ENCODE measurements at places on chromosomes 6 and 20. TPM values are rescaled to one million over a fixed set of nuclear protein-coding genes. Genes with fewer than 3 reads are reported as not detected.

SDC4 gene
- total RNA-seq: 54.3 TPM

GGTLC1 gene
- not detected for total RNA-seq

FILIP1 gene
- total RNA-seq: 10.5 TPM

DNA sequence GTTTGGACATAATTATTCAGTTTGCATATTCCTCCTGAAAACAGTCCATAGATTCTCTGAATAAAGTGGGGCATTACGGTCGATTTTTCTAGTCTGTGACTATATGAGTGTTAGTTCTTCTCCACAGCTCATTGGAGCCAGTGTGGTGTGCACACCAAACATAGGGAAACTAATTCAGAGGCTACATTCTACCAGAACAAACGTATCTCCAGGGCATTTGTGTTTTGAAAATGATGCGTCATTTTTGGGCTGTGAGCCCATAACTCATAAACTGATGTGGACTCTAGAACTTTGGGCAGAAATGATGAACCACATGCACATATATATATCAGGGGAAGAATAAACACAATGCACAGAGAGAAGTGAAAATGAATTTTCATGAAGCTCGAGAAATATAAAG, 41.8 kb downstream of the C6orf58 start:
- H3K4me1 ChIP-seq: no peaks in the 10 kb centered on the region
- DNase-seq: no peak
- no peaks in the 10 kb centered on the region for H3K27me3 ChIP-seq
- H3K4me3 ChIP-seq: no peak overlapping the region
- no peak overlapping the region for H3K27ac ChIP-seq
- no peaks in the 10 kb centered on the region for H3K36me3 ChIP-seq

GRCh38 chr6:107321793-107322192, 137.6 kb downstream of the PDSS2 start:
- H3K4me3 ChIP-seq: no peak overlapping the region
- no peaks in the 10 kb centered on the region for H3K27me3 ChIP-seq
- no peak overlapping the region for H3K27ac ChIP-seq
- H3K36me3 ChIP-seq: peaks cover 3% of the 10 kb centered on the region

DNA sequence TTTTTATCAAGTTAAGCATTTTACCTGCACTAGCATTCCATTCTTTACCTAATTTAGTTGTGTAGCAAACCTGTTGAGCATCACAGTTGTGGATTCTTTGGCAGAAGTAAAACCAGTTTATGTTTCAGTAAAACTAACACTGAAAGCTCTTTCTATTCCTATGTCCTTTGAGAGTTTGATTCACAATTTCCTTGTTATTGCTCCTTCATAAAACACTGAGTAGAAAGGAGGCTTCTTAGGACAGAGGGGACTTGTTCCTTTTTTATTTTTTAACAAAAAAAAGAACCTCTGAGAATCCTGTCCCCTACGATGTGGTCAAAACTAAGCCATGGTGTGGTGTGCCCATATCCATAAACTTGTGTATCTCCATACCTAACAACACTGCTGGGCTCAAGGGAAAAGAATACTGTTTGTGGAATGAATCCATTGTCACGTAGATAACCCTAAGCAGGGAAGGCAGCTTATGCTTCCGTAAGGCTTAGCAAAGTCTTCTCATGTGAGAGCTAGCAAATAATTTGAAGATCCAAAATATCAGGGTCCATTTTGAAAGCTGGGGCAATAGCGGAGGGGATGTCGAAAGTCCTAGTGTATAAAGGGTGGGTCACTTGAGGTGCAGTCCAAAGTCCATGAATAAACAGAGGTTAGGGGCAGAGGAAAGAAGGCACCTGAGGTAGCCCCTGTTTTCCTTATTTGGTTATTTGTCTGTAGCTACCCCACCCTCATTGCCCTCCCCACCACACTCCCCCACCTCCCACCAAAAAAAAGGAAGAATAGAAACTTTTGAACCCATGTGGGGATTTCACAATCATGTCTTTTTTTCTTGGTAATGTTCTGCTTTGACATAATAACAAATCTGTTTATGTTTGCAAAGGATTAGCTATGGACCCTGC, 71.0 kb downstream of the PLAGL1 start:
- H3K4me3 ChIP-seq: no peak overlapping the region
- H3K4me1 ChIP-seq: peaks cover 7% of the 10 kb centered on the region
- peaks cover 4% of the 10 kb centered on the region for H3K36me3 ChIP-seq
- H3K27ac ChIP-seq: no peak overlapping the region

GRCh38 chr20:64131406-64131805, 24.0 kb upstream of the NPBWR2 start:
- no peak overlapping the region for H3K4me3 ChIP-seq
- H3K36me3 ChIP-seq: no peaks in the 10 kb centered on the region
- no peaks in the 10 kb centered on the region for H3K4me1 ChIP-seq
- no peak for DNase-seq

DNA sequence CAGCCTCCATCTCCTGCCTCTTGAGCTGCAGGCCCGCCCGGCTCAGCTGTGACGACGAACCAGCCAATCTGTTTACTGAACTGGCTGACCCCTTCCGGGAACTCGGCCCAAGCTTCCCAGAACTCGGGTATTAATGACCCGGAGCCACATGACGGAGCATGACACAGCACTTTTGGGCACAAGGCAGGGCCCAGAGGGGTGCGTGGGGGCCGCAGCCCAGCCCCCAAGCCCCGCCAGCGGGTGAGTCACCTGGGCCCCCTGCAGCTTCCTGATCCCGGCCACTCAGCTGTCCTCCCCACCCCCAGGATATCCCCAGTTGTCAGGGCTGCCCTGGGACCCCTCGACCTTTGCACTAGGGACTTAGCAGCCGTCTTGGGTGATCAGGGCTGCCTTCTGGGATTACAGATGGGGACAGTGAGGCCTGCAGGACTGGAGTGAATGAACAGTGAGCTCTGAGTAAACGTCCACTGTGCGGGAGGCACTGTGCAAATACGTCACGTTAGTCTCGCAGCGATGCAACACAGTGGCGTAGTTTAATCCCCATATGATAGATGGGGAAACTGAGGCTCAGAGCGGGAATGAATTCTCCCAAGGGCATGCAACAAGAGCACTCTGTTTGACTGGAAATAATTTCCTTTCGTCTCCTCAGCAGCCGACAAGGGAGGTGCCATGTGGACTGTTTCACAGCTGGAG, 102.1 kb downstream of the CEBPB start:
- no peaks in the 10 kb centered on the region for H3K4me1 ChIP-seq
- no peak overlapping the region for H3K4me3 ChIP-seq
- no peaks in the 10 kb centered on the region for H3K27me3 ChIP-seq
- H3K36me3 ChIP-seq: no peaks in the 10 kb centered on the region

DNA sequence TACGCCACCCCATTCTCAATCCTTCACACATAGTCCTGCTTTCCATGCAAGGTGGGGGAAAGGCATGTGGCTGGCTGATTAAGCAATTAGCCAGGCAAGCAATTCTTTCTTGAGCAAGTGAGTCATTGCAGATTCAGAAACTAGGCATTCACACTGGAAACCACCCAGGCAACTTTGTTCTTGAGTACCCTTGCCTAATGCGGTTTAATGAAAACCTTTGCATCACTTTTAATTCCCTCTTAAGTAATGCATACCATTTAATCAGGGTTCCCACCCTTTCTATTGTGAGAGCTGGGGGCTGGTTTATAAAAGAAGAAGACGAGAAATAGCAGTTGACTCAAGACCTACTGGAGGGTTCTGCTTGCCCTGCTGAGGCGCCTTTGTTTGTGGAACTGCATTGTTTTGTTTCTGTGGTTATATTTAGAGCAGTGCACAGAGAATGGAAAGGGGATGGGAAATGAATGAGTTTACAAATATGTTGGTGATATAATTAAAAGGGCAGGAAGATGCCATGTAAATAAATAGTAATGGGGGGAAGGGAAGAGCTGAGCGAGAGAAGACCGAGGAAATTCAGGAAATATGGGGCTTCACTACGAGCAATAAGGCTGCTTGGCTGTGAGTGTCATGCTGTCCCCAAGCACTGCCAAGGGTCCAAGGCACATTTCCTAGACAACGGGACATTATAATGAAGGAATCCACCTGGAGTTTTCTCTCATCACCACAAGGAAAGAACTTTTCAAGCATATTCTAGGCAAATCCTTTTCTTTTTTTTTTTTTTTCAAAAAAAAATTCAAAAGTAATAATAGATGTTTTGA, 48.8 kb upstream of the TSHZ2 start:
- no peak overlapping the region for H3K27ac ChIP-seq
- no peak overlapping the region for H3K4me3 ChIP-seq
- no peaks in the 10 kb centered on the region for H3K4me1 ChIP-seq
- no peaks in the 10 kb centered on the region for H3K27me3 ChIP-seq
- H3K36me3 ChIP-seq: no peaks in the 10 kb centered on the region

GRCh38 chr6:162618448-162619002, 109.0 kb downstream of the PRKN start:
- no peak overlapping the region for H3K4me3 ChIP-seq
- no peak overlapping the region for H3K27ac ChIP-seq
- DNase-seq: no peak
- no peaks in the 10 kb centered on the region for H3K36me3 ChIP-seq
- H3K27me3 ChIP-seq: no peaks in the 10 kb centered on the region

DNA sequence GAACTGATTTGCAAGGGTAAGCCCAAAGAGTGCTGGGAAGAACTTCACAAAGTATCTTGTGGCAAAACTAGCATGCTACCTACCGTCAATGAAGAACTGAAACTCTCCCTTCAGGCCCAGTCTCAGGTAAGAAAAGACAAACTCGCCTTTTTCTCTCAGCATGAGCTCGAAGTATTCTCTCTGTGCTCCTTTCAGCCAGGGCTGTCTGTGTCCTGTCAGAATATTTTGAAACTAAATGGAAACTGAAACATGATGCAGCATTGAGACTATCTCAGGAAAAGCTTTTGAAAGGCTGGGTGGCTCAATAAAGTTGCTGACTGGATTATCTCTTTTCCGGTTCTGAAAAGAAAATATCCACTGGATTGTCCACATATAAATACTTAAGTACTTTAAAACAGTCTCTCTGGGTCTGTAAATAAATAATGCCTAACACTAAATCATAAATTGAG, 696 bp downstream of the CALHM5 start:
- no peak overlapping the region for H3K27ac ChIP-seq
- DNase-seq: no peak
- peaks cover 4% of the 10 kb centered on the region for H3K4me1 ChIP-seq
- H3K27me3 ChIP-seq: no peaks in the 10 kb centered on the region

DNA sequence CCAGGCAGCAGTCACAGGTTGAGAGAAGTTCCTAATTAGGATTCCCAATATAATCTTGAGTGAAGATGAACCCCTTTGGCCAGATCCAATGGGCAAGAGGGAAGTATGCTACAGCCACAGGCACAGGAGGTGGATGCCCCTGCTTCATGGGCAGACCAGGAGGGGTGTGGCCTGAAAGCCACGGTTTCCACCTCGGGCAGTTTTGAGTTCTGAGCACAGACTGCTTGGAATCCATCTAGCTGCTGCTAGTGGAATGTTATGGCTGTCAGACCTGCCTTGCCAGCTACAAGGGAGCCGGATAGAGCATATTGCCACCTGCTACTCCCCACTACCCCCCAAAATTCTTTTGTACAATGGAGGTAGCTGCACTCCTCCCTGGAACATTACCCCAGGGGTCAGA, 672.9 kb downstream of the HACE1 start:
- no peaks in the 10 kb centered on the region for H3K27me3 ChIP-seq
- H3K27ac ChIP-seq: no peak overlapping the region
- H3K4me1 ChIP-seq: no peaks in the 10 kb centered on the region

DNA sequence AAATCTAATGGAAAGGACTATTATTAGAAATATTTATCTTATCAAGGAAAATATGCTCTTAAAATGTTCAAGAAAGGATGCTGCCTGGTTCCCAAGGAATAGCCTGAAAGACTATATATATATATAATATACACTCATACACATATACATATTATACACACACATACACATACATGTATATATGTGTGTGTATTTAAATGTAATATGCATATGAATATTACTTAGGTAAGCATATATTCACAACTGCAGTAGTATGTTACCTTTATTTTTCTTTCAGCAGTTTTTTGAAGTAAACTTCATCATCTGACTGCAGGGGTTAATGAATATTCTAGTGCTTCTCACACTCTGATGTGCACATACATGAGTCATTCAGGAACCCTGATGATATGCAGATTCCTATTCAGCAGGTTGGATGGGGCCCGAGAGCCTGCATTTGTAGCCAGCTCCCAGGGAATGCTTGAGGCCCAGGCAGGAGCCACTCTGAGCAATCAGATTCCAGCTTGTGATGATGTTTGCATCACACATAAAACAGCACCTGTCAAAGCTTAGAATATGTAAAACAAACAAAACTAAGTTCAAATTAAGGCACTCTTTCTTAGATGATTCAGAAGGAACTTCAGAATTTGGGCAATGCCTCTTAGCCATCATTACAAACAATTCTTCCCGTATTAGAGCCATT, 16.1 kb downstream of the MYLK4 start:
- H3K27me3 ChIP-seq: no peaks in the 10 kb centered on the region
- DNase-seq: peak; percentile 65
- no peak overlapping the region for H3K4me3 ChIP-seq
- H3K36me3 ChIP-seq: no peaks in the 10 kb centered on the region

- no peak for DNase-seq
- H3K27me3 ChIP-seq: no peaks in the 10 kb centered on the region
- H3K36me3 ChIP-seq: no peaks in the 10 kb centered on the region
- no peak overlapping the region for H3K27ac ChIP-seq
Measured at GRCh38 chr20:1625083-1625690, 5.4 kb upstream of the SIRPB1 start.
